ENCODE measurements at places on chromosomes 2 and 18. TPM values are rescaled to one million over a fixed set of nuclear protein-coding genes. Genes with fewer than 3 reads are reported as not detected.
A peak's percentile ranks its signal among the peaks of the same experiment; 100 is the strongest.

DNA sequence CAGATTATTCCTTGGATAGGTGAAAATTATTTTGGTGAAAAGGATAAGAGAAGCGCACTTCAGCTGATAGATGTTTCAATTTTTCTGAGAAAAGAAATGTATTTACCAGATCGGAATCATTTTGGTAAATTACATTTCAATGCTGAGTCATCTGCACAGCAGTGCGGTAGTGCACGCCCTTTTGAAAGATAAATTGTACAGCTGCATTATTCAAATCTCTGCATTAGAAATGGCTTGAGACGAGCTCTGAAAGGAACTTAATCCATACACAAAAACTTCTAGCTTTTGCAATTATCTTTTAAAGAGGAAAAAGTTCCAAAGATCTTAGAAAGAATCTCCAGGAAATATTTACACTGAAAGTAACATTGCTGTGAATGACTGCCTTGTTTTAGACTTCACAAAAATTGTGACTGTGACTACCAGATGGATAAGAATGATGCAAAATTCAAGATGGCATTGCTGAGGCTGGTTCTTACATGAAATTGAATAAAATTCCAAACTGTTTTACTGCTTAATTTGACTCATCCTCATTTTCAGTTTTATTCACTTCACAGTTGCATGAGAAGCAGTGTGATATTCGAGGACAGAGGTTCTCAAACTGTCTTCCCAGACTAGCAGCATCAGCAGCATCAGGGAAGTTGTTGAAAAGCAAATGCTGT lies 161.7 kb downstream of the RND3 start:
- no peak overlapping the region for H3K27ac ChIP-seq
- no peaks in the 10 kb centered on the region for H3K27me3 ChIP-seq
- no peaks in the 10 kb centered on the region for H3K36me3 ChIP-seq
- no peak overlapping the region for H3K4me3 ChIP-seq
- DNase-seq: no peak

GPR75 gene
- total RNA-seq: 3.7 TPM

LNPK gene
- 29.4 TPM for total RNA-seq

RAMP1 gene
- total RNA-seq: 2.0 TPM

MYCN gene
- total RNA-seq: 69.1 TPM

- H3K27ac ChIP-seq: no peak overlapping the region
- H3K4me3 ChIP-seq: no peak overlapping the region
- H3K4me1 ChIP-seq: peaks cover 10% of the 10 kb centered on the region
- no peaks in the 10 kb centered on the region for H3K36me3 ChIP-seq
Observed at GRCh38 chr2:73264332-73264606, 20.0 kb downstream of the FBXO41 start.

DNA sequence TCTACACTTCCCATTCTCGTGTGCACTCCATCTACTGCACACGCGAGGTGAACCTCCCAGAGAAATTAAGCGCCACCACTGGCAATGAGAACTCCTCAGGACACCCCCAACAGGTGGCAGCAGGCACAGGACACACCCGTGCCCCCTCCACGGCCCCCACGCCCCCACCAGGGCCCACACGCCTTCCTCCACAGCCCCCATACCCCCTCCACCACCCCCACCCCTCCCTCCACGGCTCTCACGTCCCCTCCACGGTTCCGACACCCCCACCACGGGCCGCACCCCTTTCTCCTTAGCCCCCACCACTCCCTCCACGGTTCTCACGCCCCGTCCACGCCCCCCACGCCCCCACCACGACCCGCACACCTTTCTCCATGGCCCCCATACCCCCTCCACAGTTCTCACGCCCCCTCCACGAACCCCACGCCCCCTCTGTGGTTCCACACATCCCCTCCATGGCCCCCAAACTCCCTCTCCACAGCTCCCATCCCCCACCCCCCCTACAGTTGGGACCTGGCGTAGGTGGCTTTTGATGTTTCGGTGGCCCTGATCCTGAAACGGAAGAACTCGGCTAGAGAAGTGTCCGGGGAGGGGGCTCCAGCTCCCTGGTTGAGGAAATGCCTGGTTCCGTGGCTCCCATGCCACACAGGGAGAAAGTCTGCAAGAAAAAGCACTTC lies 110.8 kb downstream of the ZNF516 start:
- peaks cover 22% of the 10 kb centered on the region for H3K36me3 ChIP-seq
- no peaks in the 10 kb centered on the region for H3K27me3 ChIP-seq
- H3K4me3 ChIP-seq: no peak overlapping the region
- no peak overlapping the region for H3K27ac ChIP-seq
- H3K4me1 ChIP-seq: peaks cover 16% of the 10 kb centered on the region

- peak overlapping the region; percentile 96 for H3K27ac ChIP-seq
- H3K27me3 ChIP-seq: peaks cover 2% of the 10 kb centered on the region
- no peaks in the 10 kb centered on the region for H3K36me3 ChIP-seq
- no peak for DNase-seq
- H3K4me1 ChIP-seq: peaks cover 23% of the 10 kb centered on the region
Observed at GRCh38 chr2:38515155-38516074, 87.3 kb downstream of the HNRNPLL start.

GRCh38 chr2:26246818-26247217 lies 2.1 kb downstream of the HADHB start:
- H3K36me3 ChIP-seq: no peaks in the 10 kb centered on the region
- no peaks in the 10 kb centered on the region for H3K27me3 ChIP-seq
- DNase-seq: no peak
- peaks cover 32% of the 10 kb centered on the region for H3K4me1 ChIP-seq
- H3K27ac ChIP-seq: peak overlapping the region; percentile 8

RAX gene
- total RNA-seq: not detected

DNA sequence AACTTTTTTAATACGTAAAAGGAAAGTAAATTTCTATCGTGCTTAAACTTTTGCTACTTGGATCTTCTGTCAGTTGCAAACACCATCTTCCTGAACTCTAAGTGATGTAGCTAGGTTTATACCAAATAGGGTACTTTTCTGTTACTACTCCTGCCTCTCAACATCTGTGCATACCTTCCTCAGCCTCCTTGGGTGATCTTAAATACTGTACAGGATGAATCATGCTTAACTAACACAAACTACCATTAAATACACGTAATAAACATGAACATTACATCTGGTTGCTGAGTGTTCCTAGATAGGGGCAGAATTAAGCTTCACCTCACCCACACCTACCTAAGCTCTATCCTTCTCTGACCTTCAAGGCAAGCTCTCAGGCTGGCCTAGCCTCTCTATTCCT lies 398.0 kb downstream of the TXNL1 start:
- H3K27ac ChIP-seq: no peak overlapping the region
- no peaks in the 10 kb centered on the region for H3K27me3 ChIP-seq
- peaks cover 5% of the 10 kb centered on the region for H3K4me1 ChIP-seq
- H3K36me3 ChIP-seq: no peaks in the 10 kb centered on the region

DNA sequence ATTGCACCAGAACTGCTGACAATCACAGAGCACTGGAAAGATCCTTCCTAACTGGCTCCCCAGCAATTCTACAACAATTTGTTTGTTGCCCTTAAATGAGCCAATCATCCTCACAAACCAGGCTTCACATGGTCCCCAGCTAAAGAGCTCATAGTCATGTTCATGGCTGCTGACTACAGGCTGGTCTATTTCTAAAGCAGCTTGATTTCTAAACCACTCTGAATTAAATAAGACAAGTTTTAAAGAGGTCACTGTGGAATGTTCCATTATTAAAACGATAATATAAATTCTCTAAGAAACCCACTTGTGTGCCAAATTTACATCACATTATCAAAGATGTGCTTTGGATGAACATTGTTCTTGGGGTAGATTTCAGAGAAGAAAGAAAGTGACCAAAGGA lies 110.7 kb downstream of the COPS8 start:
- H3K4me1 ChIP-seq: peaks cover 65% of the 10 kb centered on the region
- no peak overlapping the region for H3K4me3 ChIP-seq
- H3K27ac ChIP-seq: peak overlapping the region; percentile 92

FTCDNL1 gene
- total RNA-seq: 2.1 TPM

DNA sequence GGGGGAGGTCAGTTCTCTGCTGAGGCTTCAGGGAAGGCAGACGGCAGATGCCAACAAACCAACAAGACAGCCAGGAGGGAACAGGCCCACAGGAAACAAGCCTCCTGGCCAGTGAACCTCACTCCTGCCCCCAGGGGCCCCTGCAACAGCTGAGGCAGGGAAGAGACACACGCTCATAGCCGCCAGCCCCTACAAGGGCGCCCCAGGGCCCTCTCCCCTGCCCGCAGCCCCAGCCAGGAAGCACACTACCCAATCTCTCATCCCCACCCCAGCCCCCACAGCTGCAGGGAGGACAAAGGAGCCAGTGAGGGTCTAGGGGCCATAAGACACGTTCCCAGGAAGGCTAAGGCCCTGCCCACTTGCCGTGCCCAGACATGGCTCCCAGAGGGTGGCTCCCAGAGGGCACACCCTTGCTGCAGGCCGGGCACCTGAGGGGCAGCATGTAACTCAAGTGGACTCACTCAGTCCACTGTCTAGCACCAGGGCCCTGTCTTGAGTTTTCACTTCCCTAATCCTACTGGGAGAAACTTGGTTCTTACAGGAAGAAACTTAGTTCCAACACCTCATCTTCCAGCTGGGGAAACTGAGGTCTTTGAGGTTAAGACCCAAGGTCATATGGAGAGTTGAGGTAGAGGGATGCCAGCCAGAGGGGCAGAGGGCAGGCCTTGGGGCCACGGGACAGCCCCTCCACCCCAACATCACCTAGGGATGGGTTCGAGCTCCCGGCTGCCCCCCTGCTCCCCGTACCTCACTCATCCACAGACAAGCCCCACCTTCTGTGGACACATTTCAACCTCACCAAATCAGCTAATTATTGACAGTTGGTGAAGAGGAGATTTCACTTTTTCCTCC lies 37.3 kb downstream of the EMX1 start:
- DNase-seq: no peak
- H3K4me3 ChIP-seq: no peak overlapping the region
- H3K27me3 ChIP-seq: no peaks in the 10 kb centered on the region
- no peaks in the 10 kb centered on the region for H3K36me3 ChIP-seq
- no peak overlapping the region for H3K27ac ChIP-seq
- H3K4me1 ChIP-seq: peaks cover 4% of the 10 kb centered on the region

GRCh38 chr2:136557203-136557602 lies 208.1 kb upstream of the THSD7B start:
- H3K36me3 ChIP-seq: no peaks in the 10 kb centered on the region
- no peaks in the 10 kb centered on the region for H3K4me1 ChIP-seq
- no peak for DNase-seq
- peaks cover 6% of the 10 kb centered on the region for H3K27me3 ChIP-seq

GRCh38 chr2:205878999-205879762 lies 196.9 kb downstream of the NRP2 start:
- H3K4me1 ChIP-seq: no peaks in the 10 kb centered on the region
- no peaks in the 10 kb centered on the region for H3K27me3 ChIP-seq
- no peak overlapping the region for H3K27ac ChIP-seq
- H3K4me3 ChIP-seq: no peak overlapping the region
- no peak for DNase-seq
